NCI-H1930 (cell line): ENCODE measurements at places on chromosomes 3 and 15.

DNA sequence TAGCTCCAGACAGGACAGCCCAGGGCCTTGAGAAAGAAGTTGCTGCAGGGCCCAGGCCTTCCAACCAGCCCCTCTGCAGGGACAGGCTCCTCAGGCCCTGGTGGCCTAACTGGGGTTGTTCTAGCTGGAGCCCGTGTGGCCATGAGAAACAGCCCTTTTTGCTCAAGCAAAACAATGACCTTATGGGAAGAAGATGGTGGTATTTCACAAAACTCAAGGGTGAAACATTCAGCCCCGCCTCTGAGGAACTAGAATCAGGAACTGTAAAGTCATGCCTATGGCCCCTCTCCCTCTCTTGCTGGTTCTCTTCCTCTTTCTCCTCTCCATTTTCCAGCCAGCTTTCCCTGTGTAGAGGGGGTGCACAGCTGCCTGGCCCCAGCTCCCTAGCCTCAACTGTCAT, 273.3 kb downstream of the RPLP1 start:
- DNase-seq = no peak

DNA sequence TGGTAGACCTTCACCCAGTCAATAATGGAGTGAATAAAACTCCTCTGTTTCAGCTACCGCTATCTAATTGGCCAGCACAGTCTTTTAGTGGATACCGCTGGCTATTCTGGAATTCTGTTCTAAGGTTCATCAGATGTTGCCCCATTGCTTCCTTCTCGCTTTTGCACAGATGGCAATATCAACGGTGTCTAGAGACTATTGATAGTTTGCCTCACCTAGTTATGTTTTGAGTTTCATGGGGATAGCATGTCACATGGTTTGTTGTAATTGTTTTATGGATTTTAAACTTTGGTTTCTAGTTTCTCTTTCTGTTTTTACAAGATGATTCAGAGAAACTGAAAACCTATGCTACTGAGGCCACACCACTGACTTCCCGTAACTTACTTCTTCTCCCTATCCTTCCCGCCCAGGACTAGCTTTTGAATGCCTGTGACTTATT, 2.0 kb downstream of the XRN1 start:
- no peak for DNase-seq

GRCh38 chr3:141370065-141370533, 1.8 kb downstream of the ZBTB38 start:
- peak; percentile 25 for DNase-seq

DNA sequence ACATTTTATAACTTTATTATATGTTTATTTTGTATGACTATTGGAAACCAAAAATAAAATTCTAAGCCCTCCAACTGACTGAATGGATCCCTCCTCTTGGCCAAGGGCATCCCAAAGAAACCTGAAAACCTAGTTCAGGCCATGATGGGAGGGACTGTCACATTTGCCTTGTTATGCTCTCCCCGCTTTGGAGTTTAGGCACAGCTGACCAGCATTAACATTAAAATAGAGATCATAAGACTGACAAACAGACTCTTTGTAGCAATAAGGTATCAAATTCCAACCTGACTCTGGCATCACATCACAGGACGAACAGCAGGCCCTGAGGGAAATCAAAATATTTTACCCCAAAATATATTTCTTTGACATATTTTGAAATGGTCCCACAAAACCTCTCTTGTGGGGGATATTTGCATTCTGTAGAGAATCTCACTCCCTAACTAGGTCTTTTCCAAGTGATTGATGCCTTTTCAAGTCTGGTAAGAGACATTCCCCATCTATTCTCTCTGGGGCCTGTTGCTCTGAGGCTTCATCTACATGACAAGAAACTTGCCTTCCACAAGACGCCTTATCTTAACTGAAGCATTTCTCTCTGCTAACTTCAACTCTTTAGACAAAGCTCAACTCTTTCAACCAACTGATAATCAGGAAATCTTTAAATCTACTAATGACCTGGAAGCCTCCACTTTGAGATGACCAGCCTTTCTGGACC, 81.8 kb upstream of the PRR23E start:
- DNase-seq = no peak

- no peak for DNase-seq
Observed at GRCh38 chr3:148757238-148758215, 59.8 kb downstream of the AGTR1 start.

DNA sequence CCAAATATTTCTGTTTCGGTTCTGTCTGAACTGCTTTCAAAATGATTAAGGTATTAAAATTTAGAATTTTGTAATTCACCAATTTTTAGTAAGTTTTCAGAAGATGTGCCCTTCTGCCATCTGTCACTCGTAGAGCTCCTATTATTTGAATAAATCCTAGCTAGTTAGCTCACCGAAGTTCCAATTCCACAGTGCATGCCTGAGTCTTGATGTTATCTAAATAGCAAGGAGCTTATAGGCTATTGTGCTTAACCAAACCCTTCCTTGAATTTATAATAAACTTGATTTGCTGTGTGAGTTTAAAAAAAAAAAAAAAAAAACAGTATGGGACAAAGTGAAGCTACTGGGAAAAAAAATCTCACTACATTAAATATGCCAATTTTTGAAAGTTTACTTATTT, 18.7 kb downstream of the ATP13A3 start:
- no peak for DNase-seq
